Sigmoid colon (tissue), 7 donors: ENCODE measurements at places on chromosomes 2 and 18. TPM values are rescaled to one million over a fixed set of nuclear protein-coding genes. Genes with fewer than 3 reads are reported as not detected.
A peak's percentile ranks its signal among the peaks of the same experiment; 100 is the strongest.

Gene GPR75
- total RNA-seq: 3.6 TPM

Gene DUSP11
- 12.9 TPM for total RNA-seq

Gene CDKL4
- total RNA-seq: 0.54 TPM

Gene C1QL2
- total RNA-seq: not detected

DNA sequence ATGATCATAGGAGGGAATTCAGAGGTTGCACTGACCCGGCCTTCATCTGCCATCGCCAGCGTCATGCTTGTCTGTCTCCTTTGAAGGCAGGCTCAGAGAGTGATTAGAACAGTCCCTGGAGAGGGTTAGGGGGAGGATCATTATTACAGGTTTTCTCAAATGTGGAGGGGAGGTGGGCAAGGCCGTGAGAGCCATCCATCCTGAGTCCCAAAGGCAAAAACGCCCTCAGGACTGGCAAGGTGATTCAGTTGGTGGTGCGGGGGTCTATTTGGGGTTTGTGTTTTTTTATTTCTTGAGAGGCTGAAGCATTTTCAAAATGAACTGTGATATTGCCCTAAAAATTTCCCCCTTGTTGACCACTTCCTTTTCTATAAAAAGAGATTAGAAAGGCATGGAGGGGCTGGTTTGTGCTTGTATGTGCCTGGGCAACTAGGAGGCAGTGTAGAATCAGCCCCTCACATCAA is 39.3 kb upstream of the GYPC start:
- no peaks in the 10 kb centered on the region for H3K27me3 ChIP-seq
- H3K4me3 ChIP-seq: no peak overlapping the region
- no peaks in the 10 kb centered on the region for H3K4me1 ChIP-seq
- DNase-seq: no peak
- H3K27ac ChIP-seq: no peak overlapping the region
- no peaks in the 10 kb centered on the region for H3K36me3 ChIP-seq

- no peak overlapping the region for H3K4me3 ChIP-seq
- peaks cover 26% of the 10 kb centered on the region for H3K4me1 ChIP-seq
- no peaks in the 10 kb centered on the region for H3K27me3 ChIP-seq
- no peak overlapping the region for H3K27ac ChIP-seq
- DNase-seq: no peak
These were observed 82.1 kb downstream of the TNP1 start for GRCh38 chr2:216777637-216778273.

DNA sequence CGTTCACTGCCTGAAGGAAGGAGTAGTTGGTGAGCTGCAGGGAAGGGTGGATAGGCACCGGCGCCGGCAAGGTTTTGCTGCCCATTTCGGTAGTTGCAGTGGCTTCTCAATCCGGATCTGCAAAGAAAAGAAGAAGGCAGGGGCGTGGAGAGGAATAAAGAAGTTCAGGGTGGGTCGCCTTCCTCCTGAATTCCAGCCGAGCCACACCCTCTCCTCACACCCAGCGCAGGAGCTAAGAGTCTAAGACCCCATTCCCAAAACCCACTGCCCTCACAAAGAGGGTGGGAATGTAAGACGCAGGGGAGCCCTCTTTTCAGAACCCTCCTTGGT is 4.7 kb downstream of the OSR1 start:
- H3K27ac ChIP-seq: peak overlapping the region; percentile 90
- H3K4me3 ChIP-seq: peak overlapping the region; percentile 2
- H3K27me3 ChIP-seq: peaks cover 57% of the 10 kb centered on the region
- H3K4me1 ChIP-seq: peaks cover 52% of the 10 kb centered on the region
- no peaks in the 10 kb centered on the region for H3K36me3 ChIP-seq

DNA sequence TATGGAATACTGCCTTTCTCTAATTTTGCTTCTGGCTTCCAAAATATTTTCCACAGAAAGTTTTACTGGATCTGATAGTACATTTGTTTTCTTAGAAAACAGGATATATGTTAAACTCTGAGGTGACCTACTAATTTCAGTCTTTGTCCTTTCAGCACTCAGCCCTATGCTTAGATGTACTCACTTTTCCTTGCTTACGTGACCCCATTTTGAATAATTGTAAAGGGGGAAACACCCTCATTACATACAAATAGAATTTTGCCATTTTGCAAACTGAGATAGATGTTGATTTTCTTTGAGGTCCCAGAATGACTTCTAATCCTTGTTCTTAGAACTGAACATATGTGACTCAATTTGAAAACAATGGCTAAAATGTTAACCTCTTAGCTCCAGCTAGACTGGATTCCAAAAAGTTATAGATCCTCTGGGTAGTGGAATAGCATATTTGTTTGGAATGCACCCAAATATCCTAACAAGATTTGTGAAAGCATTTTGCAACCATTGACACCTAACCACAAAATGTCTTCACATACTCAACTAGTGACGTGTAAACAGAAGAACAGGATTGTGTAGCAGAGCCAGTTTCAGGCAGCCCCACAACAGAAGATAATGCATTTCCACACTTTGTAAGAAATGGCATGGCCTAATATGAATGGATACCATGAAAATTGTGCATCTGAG is 44.8 kb upstream of the EHBP1 start:
- peak overlapping the region; percentile 81 for H3K27ac ChIP-seq
- H3K4me3 ChIP-seq: no peak overlapping the region
- no peaks in the 10 kb centered on the region for H3K36me3 ChIP-seq
- no peaks in the 10 kb centered on the region for H3K27me3 ChIP-seq
- H3K4me1 ChIP-seq: no peaks in the 10 kb centered on the region

DNA sequence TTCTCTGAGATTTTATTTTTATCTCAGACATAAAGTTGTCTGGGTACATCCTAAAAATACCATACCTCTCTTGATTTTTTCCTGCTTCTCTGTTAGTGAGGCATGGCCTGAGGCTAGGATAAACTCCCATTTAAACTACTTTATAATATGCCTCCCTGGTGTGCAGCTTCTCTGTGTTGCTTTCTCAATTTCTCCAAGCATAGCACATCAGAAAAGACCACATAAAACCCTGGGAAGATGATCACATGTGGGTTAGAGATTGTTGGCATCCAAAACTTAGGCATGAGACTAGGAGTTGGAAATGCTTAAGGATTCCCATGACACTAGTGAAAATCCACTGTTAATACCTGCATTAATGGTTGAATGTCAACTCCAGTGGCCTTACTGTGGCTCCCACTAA is 254.6 kb downstream of the RND3 start:
- no peak overlapping the region for H3K27ac ChIP-seq
- no peaks in the 10 kb centered on the region for H3K36me3 ChIP-seq
- no peak for DNase-seq
- H3K27me3 ChIP-seq: no peaks in the 10 kb centered on the region

- H3K4me3 ChIP-seq: no peak overlapping the region
- H3K27me3 ChIP-seq: no peaks in the 10 kb centered on the region
- no peak overlapping the region for H3K27ac ChIP-seq
- no peaks in the 10 kb centered on the region for H3K4me1 ChIP-seq
These were observed 202.4 kb downstream of the FBXO15 start for GRCh38 chr18:73945130-73945792.

DNA sequence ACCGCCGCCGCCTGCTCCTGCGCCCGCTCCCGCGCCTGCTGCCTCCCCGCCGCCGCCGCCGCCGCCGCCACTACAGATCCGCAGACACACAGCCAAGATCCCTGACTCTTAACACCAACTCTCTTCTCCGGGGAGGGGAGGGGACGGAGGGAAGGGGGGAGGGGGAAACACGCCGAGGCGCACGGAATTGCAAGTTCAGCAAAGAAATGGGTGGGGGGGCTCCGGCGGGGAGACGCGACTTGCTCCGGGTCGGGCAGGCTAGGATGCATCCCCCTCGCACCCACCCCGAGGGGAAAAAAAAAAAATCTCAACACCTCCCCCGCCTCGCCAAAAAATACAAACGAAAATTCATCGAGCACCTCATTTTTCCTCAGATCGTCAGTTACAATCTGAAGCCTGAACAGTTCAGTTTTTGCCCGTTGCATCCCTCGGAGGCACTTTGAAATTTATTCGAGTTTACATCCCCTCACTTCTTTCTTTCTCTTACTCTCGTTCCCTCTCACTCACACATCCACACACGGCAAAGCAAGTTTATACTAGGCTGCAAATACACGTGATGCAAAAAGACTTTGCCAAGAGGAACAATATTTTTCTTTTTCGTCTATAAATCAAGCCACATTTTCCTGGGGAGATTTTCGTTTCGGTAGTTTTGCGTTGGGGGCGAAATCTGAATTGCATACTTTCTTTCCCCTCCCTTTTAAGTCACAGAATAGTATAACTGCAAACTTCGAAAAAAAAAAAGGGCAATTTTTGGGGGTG is at the start of gene TCF4:
Gene TCF4 (minus strand): TSS at position 82 of the 759 bp plus-strand sequence. CDS start 1,076 bp downstream, outside the sequence.
- no peaks in the 10 kb centered on the region for H3K4me1 ChIP-seq
- peak; percentile 80 for DNase-seq
- no peaks in the 10 kb centered on the region for H3K36me3 ChIP-seq
- peak within 1 kb of the TSS; percentile 76 for H3K4me3 ChIP-seq
- peak within 1 kb of the TSS; percentile 88 for H3K27ac ChIP-seq

DNA sequence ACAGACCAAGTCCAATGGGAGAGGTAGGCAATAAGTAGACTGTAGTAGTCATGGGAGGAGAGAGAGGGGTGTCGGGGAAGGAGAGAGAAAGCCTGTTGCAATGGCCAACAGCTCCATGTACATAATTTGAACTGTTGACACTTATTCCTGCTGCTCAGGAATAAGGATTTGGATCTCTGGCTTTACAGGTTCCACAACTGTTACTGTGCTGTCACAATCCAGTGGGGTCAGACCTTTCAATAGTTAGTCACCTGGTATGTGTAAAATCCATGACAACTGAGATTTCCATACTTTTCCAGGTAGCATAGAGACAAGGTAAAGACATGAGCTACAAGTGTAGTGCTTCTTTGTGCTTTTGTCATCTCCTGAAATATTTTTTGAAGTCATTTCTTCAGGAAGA is 47.5 kb upstream of the RIOK3 start:
- H3K27me3 ChIP-seq: no peaks in the 10 kb centered on the region
- H3K27ac ChIP-seq: no peak overlapping the region
- no peaks in the 10 kb centered on the region for H3K36me3 ChIP-seq
- no peak overlapping the region for H3K4me3 ChIP-seq
- no peak for DNase-seq

DNA sequence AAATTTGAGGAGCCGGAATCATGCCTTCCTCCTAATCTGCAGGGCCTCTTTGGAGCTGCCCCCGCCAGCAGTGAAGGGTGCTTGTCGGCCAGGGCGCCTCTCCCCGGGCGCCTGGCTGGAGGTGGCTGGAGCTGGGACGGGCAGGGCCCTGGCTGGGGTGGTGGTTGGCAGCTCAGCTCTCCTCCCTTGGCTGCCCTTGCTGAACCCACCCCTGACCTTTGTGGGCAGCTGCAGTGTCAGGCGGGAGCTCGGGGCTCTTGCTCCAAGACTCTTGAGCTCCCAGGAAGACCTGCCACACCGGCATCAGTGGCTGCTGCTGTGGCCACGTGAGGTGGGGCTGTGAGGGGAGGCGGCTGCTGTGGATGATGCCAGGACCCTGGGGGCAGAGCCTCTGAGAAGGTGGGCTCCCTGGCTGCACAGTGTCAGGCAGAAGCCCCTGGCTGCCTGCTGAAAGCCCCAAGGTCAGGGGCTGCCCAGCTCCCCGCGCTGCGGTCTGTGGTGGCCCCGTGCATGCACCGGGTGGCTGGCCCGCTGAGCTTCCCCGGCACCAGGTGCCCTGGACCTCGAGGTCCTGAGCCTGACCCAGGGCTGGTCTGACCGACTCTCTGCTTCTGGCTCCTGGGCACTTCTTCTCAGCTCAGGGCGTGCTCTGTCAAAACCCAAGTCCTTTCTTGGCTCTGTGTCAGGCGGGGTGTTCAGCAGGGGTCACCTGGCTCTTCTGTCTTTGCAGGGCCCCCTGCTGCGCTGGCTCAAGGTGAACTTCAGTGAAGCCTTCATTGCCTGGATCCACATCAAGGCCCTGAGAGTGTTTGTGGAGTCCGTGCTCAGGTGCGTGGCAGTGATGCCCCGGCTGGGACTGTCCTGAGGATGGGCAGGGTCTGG is 34.5 kb downstream of the PDIA6 start:
- H3K27ac ChIP-seq: no peak overlapping the region
- peak; percentile 47 for DNase-seq
- peaks cover 14% of the 10 kb centered on the region for H3K36me3 ChIP-seq
- no peaks in the 10 kb centered on the region for H3K27me3 ChIP-seq
- no peaks in the 10 kb centered on the region for H3K4me1 ChIP-seq
- H3K4me3 ChIP-seq: no peak overlapping the region

DNA sequence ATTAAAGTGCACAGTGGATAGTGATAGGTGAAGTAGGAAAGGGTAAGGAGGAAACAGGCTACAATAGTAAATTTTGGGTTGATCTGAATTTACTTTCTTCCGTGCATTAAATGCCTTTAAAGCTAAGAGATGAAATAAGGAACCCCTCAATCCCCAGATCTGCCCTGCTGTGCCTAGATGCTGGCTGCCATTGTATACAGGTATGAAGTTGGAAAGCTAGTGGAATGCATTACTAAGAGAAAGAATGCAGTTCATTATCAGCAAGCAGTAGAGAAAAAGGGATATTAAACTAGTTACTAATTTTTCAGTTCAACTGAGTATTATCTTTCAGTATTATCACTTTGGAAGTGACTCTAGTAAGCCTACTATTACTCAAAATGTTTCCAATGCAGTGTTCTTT is 93.3 kb downstream of the WDPCP start:
- no peak for DNase-seq
- no peak overlapping the region for H3K27ac ChIP-seq
- no peak overlapping the region for H3K4me3 ChIP-seq
- no peaks in the 10 kb centered on the region for H3K36me3 ChIP-seq
- H3K4me1 ChIP-seq: no peaks in the 10 kb centered on the region
- no peaks in the 10 kb centered on the region for H3K27me3 ChIP-seq

- no peak overlapping the region for H3K27ac ChIP-seq
- DNase-seq: no peak
- H3K36me3 ChIP-seq: no peaks in the 10 kb centered on the region
- H3K4me1 ChIP-seq: no peaks in the 10 kb centered on the region
- no peaks in the 10 kb centered on the region for H3K27me3 ChIP-seq
- H3K4me3 ChIP-seq: no peak overlapping the region
These were observed 167.5 kb downstream of the UPP2 start for GRCh38 chr2:158269143-158269542.

- no peak overlapping the region for H3K27ac ChIP-seq
- peaks cover 44% of the 10 kb centered on the region for H3K4me1 ChIP-seq
- DNase-seq: no peak
These were observed 75.8 kb downstream of the KIDINS220 start for GRCh38 chr2:8761529-8762164.
